ENCODE measurements at places on chromosomes 16 and 17.
A peak's percentile ranks its signal among the peaks of the same experiment; 100 is the strongest.

DNA sequence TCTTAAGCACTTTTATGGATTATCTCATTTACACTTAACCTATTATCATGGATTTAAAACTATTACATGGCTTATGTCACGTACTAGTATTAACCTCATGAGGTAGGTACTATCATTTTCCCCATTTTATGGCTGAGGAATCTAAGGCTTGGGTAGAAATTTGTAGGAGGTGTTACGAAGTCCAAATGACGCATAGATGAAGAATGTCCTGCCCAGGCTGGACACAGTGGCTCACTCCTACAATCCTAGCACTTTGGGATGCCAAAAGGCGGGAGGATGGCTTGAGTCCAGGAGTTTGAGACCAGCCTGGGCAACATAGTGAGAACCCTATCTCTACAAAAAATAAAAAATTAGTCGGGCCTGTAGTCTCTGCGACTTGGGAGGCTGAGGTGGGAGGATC is 4.8 kb upstream of the C1QL1 start:
- DNase-seq = no peak

DNA sequence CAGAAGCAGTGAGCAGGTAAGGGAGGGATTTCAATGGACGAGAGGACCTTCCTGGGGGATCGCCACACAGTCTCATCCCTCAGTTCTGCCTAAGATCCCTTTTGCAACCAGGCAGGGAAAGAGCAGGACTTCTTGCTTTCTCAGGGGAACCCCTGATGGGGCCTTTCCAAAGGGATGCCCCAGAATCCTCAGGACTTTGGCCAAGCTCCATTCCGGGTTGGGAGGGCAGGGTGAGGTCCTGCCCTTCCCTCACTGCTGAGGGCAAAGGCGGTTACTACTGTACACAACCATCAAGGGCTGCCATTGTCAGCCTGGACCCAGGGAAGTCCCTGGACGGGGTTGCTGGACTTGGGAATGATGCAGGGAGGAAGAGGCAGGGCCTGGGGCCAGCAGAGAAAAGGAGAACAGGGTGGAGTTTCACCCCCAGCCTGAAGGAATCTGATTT is 9.7 kb downstream of the PRR29 start:
- no peak for DNase-seq

GRCh38 chr17:74605361-74605760 is 13.3 kb upstream of the CD300LD start:
- DNase-seq = no peak

GRCh38 chr16:71461686-71462648 is at the start of gene ZNF23:
TSS of gene ZNF23 (minus strand) at chr16:71462247. CDS start at chr16:71456796, 5,451 bp downstream.
- DNase-seq = peak; percentile 88

DNA sequence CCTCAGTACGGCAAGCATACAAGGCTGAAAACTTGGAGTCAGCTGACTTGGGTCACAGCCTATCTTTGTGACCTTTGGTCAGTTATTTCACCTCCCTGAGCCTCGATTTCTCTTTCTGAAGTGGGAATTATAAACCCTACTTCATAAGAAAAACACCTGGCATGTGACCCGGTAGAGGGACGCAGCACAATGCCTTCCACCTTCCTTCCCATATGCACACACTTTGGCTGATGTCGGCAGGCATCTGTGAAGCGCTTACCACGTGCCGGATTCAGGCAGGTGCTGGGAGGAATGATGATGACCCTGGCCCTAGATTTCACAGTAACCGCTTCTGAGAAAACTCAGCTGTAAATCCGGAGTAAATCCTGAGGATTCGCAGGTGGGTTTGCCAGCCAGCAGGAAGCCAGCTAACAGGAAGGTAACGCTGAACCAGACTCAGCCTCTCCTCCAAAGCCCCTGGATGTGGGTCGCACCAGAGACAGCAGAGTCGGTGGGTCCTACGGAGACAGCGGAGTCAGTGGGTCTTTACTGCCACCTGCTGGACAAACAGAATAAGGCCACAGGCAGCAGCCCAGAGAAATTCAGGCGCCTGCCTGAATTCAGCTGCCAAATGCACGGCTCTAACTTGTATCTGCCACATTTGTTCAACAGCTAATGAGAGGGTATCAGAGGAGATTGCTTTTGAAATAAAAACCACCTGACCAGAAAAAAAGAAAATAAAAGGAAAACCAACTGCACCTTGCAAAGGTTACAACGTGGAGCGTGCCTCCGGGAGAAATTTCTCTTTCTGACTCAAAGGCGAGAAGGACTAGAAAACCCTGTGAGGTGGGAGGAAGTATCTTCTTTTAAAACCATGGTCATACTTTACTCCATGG is 16.6 kb downstream of the COPRS start:
- DNase-seq = peak; percentile 66

DNA sequence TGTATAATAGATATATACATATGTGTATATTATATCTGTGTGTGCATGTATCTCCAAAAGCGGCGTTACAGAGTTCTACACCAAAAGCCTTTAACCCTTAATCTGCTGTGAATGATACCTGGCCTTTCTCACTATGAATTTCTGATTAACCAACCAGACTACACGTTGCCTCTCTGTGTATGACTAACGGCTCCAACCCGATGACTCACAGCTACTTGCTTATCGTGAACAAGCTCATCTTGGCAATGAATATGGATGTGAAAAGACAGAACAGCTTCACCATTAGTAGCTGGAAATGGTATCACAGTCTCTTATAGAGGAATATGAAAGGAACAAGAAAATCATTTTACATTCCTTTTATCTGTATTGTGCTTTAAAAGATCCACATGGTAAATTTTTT is 23.8 kb upstream of the ARHGAP44 start:
- DNase-seq = peak; percentile 74

DNA sequence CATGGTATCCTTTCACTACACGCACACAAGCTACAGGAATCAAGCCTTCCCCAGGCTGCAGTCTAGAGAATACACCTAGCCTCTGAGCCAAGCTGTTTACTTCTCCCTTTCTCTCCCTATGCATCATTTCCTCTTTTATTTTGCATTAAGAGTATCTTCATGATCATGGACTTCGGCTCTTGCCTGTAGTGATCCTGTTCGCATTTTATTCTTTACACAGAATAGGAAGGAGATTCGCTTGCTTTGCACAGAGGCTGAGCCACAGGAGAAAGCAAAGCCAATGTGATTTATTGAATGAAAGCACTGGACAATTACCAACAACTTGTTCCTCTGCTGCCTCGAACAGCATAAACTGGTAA is 172.7 kb downstream of the ANKFN1 start:
- no peak for DNase-seq

DNA sequence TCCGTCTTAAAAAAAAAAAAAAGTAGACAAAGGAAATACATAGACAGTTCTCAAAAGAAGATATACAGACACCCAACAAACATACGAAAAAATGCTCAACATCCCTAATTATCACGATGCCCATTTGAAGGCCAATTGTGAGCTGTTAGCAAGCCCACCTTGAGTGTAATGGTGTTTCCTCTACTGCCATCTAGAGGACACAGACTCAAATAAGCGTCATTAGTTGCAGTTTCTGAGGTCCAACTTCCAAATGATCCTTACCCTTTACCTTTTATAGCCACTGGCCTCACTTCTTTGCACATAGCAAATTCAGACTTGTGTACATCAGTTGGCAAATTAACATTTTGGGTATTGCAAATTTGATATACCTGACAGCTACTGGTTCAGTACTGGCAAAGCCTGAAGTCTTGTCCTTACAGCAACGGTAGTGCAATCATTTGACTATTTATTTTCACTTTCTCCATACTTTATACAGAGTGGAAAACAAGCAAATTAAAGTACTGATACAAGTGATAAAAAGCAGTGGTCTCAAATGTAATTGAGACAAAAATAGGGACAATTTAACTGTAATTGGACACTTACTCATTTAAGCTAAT is 536.3 kb upstream of the EEF2KMT start:
- DNase-seq = no peak

- no peak for DNase-seq
These were observed 4.2 kb upstream of the MXRA7 start for GRCh38 chr17:76714822-76715495.

DNA sequence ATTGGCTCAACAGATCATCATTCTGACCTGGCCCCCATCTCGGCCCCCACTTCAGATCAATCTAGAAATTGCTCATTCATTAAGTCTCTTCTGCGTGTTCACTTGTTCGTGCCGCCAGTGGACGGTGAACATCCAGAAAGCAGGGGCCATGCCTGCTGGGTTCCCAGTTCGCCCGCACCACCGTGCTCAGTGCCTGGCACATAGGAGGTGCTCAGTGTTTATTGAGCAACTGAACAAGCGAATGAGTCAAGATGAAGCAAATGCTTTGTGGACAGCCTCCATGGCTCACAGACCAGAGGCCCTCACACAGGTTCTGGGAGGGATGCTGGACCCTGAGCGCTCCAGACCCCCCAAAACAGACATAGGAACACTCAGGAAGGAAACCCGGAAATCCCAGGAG is 13.9 kb downstream of the BEAN1 start:
- no peak for DNase-seq

DNA sequence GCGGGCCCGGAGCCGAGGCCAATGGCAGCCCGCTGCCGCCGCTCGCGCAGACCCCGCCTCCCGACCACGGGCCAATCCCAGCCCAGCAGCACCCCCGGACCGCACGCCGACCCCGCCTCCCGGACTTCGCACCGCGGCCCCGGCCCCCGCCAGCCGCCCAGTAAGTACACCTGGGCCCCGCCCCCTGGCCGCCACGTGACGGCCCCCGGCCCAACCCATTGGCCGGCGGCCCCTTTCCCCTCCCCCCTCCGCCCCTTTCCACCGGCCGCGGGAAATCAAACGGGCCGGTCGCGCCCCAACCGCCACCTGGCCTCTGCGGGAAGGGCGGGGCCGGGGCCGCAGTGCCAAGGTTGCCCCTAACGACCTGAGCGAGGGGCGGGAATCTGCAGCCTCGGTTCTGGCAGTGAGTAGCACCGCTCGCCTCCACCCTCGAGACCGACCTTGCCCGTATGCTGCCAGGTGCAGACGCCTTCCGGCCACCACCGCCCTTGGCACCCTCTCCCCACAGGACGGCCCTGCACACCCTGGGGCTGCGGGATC is at the start of gene YBX2:
YBX2 (minus strand) TSS at position 26 of the 540 bp plus-strand sequence. CDS start 139 bp downstream, outside the sequence.
- no peak for DNase-seq

DNA sequence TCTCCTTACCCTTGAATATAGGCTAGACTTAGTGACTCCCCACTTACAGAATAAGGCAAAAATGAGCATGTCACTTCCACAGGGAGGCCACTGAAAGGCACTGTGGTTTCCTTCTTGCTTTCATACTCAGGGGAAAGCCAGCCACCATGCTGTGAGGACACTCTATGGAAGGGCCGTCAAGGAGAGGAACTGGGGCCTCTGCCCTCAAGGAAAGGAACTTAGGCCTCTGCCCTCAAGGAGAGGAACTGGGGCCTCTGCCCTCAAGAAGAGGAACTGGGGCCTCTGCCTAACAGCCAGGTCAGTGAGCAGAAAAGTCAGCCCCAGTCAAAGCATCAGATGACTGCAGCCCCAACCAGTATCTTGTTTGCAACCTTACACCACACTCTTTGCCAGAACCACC is 30.1 kb downstream of the VPS35 start:
- DNase-seq = no peak

- no peak for DNase-seq
These were observed 4.4 kb downstream of the APOBR start for GRCh38 chr16:28498666-28499381.

GRCh38 chr16:6206080-6206479 is 1108.5 kb upstream of the EEF2KMT start:
- DNase-seq = no peak

- no peak for DNase-seq
These were observed 13.2 kb downstream of the FCSK start for GRCh38 chr16:70467608-70468007.

DNA sequence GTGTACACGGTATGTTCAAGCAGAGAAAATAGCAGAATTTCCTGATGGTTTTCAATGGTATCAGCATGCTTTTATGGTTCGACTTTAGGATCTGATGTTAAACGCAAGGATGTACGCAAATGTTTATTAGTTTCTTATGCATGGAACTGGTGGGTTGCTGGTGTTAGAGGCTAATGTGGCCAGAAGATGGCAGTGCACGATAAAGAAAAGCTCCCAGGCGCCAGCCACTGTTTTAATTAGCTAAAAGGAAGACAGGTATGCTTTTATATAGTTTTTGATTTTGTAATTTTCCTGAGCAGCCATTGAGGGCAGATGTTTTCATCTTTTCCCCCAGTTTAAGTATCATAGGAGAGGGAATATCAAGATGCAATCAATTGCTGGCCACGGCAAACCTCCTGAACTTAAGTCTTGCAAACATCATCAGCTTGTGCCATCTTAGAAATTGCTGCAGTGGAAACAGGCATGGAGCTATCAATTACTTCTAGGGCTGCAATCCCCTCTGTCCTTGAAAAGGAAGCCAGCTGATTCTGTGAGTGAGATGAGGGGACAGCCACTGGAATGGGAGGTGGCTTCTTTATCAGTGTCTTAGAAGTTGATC is 648.5 kb upstream of the RBFOX1 start:
- no peak for DNase-seq

- no peak for DNase-seq
These were observed 9.5 kb downstream of the MTMR4 start for GRCh38 chr17:58504826-58505351.

DNA sequence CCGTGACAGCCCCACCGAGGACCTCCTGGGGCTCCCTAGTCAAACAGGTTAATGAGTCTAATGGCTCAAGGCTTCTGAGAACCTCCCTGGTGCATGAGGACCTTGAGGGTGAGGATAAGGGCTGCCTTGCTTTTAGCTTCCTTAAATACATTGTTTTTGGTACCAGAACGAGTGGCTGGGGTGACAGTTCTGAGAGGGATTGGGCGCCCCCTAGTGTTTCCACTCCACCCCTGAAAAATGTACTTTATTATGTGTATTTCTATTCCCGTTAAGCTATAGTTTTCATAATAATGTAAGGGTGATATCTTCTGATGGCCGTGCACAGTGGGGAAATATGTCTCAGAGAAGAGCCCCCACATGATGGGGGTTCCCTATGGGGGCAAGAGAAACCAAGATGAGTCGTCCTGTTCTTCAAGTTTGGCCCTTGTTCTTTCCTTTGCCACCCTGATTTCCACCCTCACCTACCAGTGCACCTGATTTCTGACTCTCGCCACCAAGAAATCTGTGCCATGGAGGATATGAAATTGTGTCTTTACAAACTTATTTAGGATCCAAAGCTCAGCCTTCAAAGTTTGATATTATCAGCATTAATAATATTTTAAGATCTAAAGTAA is 14.5 kb upstream of the VWA3A start:
- peak; percentile 46 for DNase-seq

DNA sequence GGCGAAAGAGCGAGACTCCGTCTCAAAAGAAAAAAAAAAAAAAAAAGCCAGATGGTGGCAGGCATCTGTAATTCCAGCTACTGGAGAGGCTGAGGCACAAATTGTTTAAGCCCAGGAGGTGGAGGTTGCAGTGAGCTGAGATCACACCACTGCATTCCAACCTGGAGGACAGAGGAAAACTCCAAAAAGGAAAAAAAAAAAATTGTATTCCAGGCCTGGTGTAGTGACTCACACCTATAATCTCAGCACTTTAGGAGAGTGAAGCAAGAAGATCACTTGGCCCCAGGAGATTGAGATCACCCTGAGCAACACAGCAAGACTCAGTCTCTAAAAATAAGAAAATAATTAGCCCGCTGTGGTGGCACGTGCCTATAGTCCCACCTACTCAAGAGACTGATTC is 20.1 kb downstream of the HBQ1 start:
- DNase-seq = no peak
